ENCODE measurements at places on chromosomes 7 and 10. TPM values are rescaled to one million over a fixed set of nuclear protein-coding genes. Genes with fewer than 3 reads are reported as not detected.

DNA sequence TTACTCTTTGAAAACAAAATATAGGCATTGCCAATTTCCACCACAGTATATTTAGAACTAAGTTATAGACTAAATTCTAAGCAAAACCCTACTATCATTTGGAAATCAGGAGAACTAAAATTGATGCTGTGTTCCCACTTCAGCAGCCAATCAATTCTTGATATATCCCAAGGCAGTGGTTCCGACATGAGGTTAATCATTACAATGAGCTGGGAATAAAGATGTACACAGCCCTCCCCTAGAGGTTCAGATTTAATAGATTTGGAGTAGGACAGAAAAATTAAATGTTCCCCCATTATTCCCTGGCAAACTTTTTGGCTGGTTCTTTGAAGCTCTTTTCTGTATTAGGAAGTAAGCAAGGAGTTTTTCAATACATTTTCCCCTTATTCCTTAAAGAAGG, 15.1 kb downstream of the ZNF800 start:
- H3K27me3 ChIP-seq: no peaks in the 10 kb centered on the region
- peaks cover 21% of the 10 kb centered on the region for H3K36me3 ChIP-seq
- peak overlapping the region; percentile 4 for H3K4me3 ChIP-seq
- peaks cover 26% of the 10 kb centered on the region for H3K4me1 ChIP-seq
- H3K27ac ChIP-seq: peak overlapping the region; percentile 22
- no peak for DNase-seq

- no peak overlapping the region for H3K27ac ChIP-seq
- DNase-seq: no peak
- H3K36me3 ChIP-seq: no peaks in the 10 kb centered on the region
- no peaks in the 10 kb centered on the region for H3K27me3 ChIP-seq
Observed at GRCh38 chr10:19629567-19629966, 186.7 kb upstream of the PLXDC2 start.

GRCh38 chr7:116331020-116331419, 120.7 kb downstream of the TES start:
- no peaks in the 10 kb centered on the region for H3K4me1 ChIP-seq
- no peaks in the 10 kb centered on the region for H3K36me3 ChIP-seq
- H3K27ac ChIP-seq: no peak overlapping the region
- H3K4me3 ChIP-seq: no peak overlapping the region
- H3K27me3 ChIP-seq: no peaks in the 10 kb centered on the region

GRCh38 chr7:31114593-31115343, 62.7 kb downstream of the ADCYAP1R1 start:
- no peaks in the 10 kb centered on the region for H3K4me1 ChIP-seq
- H3K36me3 ChIP-seq: no peaks in the 10 kb centered on the region
- no peak for DNase-seq
- no peak overlapping the region for H3K27ac ChIP-seq

TMEM139 gene
- 0.29 TPM for total RNA-seq

GRCh38 chr10:74022926-74023629, 25.2 kb downstream of the VCL start:
- DNase-seq: no peak
- peaks cover 7% of the 10 kb centered on the region for H3K4me1 ChIP-seq
- no peaks in the 10 kb centered on the region for H3K27me3 ChIP-seq
- no peak overlapping the region for H3K27ac ChIP-seq
- no peaks in the 10 kb centered on the region for H3K36me3 ChIP-seq
- no peak overlapping the region for H3K4me3 ChIP-seq

DNA sequence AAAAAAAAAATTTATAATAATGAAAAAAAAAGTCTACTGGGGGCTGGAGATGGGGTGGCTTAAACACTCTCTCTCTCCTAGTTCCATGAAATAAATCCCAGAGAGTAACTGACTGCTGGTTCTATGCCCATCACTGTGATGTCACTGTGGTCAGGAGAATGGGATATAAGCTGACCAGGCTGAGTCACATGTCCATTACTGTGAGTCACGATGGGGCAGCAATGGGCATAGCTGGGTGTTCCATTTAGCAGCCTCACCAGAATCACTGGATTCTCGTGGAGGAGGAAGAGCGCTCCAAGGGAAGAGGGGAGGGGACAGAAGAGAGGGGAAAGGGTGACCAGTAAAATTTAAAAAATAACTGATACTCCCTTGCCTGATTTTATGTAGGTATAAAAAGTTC, 37.1 kb downstream of the MASTL start:
- H3K4me1 ChIP-seq: no peaks in the 10 kb centered on the region
- no peak overlapping the region for H3K4me3 ChIP-seq
- H3K27ac ChIP-seq: peak overlapping the region; percentile 45

DNA sequence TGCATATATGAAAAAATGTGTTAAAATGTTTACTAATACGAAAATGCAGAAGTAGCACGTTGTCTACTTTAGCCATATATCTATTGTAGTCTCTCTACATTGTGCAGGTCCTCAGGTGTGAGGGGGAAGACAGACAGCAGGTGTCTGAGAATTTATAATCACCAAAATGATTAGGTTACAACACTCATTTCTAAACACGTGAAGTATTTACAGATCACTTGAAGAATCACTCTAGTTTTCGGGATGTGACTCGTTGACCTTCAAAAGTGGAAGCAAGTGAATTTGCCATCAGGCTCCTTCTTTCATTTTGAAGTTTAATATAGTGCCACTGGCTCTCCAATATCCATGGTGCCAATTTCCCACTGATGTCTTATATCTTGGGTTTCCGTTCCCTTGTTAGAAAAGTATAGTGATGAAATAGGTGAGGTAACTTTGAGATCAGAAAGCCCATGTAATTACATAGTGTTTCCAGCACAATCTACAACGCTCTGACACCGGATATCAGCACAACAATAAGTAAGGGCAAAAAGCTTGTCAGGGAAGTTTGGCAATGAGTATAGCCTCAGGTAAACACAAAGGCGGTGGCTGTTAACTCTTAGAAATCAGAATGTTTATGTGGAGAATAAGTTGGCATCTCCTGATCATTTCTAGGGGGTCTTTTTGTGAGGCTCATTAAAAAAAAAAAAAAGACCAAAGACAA, 57.5 kb upstream of the SP4 start:
- H3K36me3 ChIP-seq: peaks cover 4% of the 10 kb centered on the region
- no peak overlapping the region for H3K4me3 ChIP-seq
- no peak overlapping the region for H3K27ac ChIP-seq
- DNase-seq: no peak
- no peaks in the 10 kb centered on the region for H3K4me1 ChIP-seq

DNA sequence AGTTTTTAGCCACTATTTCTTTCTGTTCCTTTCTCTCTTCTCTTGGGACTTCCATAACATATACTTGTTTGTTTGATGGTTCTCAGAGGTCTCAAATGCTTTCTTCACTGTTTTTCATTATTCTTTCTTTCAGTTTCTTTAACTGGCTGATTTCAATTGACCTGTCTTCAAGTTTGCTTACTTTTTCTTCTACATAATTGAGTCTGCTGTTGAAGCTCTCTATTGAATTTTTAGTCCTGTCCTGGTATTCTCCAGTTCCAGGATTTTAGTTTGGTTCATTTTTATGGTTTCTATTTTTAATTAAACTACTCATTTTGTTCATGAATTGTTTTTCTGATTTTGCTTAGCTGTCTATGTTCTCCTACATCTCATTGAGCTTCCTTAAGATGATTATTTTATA, 1305.3 kb upstream of the CELF2 start:
- no peak overlapping the region for H3K4me3 ChIP-seq
- peaks cover under 1% of the 10 kb centered on the region for H3K4me1 ChIP-seq
- no peaks in the 10 kb centered on the region for H3K27me3 ChIP-seq
- peaks cover 22% of the 10 kb centered on the region for H3K36me3 ChIP-seq
- H3K27ac ChIP-seq: no peak overlapping the region
- DNase-seq: no peak

ADAM8 gene
- 8.5 TPM for total RNA-seq

DNA sequence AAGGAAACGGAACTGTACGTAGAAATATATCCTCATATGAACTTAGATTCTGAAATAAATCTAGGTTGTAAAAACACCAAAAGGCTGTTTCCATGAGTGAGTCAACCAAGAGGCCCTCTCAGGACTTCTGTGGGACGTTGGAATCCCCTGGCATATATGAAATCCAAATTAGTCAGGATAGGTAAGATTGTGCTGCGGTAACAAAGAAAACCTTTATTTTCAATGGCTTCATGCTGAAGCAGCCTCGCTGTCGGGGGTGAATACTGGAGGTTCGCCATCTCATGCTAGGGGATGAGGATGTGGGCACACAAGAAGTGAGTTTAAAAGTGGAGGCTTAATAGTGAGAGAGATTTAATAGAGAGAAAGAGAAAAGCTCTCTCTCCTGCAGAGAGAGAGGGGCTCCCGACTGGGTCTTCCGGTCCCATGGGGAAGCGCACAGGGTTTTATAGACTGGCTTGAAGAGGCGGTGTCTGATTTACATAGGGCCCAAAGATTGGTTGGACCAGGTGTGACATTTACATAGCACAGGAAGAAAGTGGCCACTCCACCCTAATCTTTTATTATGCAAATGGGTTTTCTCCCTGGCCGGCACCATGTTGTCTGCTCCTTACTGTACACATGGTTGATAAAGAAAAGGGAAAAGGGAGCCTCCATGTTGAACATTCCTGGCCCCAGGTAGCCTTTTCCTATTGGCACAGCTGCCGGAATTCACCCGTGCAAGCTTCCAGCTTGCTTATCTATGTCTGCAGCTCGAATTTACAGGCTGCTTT, 52.3 kb upstream of the SEPHS1 start:
- H3K4me3 ChIP-seq: no peak overlapping the region
- no peaks in the 10 kb centered on the region for H3K4me1 ChIP-seq
- H3K36me3 ChIP-seq: no peaks in the 10 kb centered on the region
- no peak overlapping the region for H3K27ac ChIP-seq
- DNase-seq: no peak

PRXL2A gene
- total RNA-seq: 10.2 TPM

DNA sequence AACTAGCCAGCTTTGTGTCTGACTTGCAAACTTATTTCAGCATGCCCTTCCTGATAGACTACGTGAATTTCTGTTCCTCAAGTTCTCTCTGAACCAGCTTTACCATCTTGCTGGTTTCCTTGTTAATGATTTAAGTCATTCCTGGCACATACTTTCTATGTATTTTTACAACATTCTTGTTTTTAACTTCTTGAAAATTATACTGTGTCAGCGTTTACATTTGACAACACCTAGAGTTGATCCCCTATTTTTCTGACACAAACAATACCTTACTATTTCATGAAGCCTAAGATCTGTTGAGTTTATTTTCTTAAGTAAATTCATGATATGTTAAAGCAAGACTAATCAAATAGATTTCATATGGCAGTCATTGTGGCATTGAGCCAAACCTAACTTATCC, 686.3 kb downstream of the XPNPEP1 start:
- no peaks in the 10 kb centered on the region for H3K36me3 ChIP-seq
- H3K4me1 ChIP-seq: no peaks in the 10 kb centered on the region
- no peak overlapping the region for H3K4me3 ChIP-seq
- H3K27me3 ChIP-seq: no peaks in the 10 kb centered on the region

- no peaks in the 10 kb centered on the region for H3K36me3 ChIP-seq
- H3K27ac ChIP-seq: no peak overlapping the region
- no peak for DNase-seq
- H3K4me1 ChIP-seq: no peaks in the 10 kb centered on the region
- no peak overlapping the region for H3K4me3 ChIP-seq
- H3K27me3 ChIP-seq: peaks cover 4% of the 10 kb centered on the region
Observed at GRCh38 chr10:59618666-59619065, 91.0 kb downstream of the SLC16A9 start.

- peaks cover 5% of the 10 kb centered on the region for H3K4me1 ChIP-seq
- no peak for DNase-seq
- H3K4me3 ChIP-seq: peak overlapping the region; percentile 51
- H3K27me3 ChIP-seq: peaks cover 75% of the 10 kb centered on the region
- H3K27ac ChIP-seq: no peak overlapping the region
Observed at GRCh38 chr7:80918399-80918798, 452 bp downstream of the SEMA3C start.

GRCh38 chr7:374706-375311, 84.8 kb downstream of the FOXL3 start:
- DNase-seq: no peak
- H3K36me3 ChIP-seq: no peaks in the 10 kb centered on the region
- peaks cover 7% of the 10 kb centered on the region for H3K4me1 ChIP-seq
